ENCODE measurements at places on chromosomes 2 and 18. TPM values are rescaled to one million over a fixed set of nuclear protein-coding genes. Genes with fewer than 3 reads are reported as not detected.

The PROC gene
- total RNA-seq = 0.25 TPM

The MAP4K3 gene
- 56.6 TPM for total RNA-seq

The RGPD4 gene
- total RNA-seq = under 0.01 TPM

The TXNDC2 gene
- not detected for total RNA-seq

The UCN gene
- not detected for total RNA-seq

The TMEM214 gene
- total RNA-seq = 29.3 TPM

The AGXT gene
- not detected for total RNA-seq
